ENCODE measurements at places on chromosomes 7 and 10.

DNA sequence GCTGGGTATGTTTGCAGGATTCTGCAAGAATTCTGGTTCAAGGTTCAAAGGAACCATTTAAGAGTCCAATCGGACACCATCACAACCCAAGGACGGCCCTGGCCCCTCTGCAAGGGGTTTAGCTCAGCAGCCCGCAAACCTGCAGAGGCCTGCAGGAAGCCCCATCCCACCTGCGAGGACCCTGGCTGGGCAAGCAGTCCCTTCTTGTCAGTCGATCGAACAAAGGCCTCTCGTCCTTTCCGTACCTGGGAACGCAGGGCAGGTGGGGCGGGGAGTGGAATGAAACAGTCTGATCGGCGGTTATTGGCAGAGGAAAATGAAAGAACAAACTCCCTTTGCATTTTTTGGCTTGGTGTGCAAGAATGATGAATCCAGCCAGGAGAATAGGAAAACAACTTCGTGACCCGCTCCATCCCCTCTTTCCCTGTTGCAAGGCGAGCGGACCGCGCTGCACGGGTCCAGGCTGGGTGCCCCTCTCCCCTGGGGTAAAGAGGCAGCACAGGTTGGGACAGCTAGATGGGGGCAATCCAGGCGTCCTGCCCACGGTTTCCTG, 73.7 kb downstream of the INSIG1 start:
- DNase-seq: no peak

DNA sequence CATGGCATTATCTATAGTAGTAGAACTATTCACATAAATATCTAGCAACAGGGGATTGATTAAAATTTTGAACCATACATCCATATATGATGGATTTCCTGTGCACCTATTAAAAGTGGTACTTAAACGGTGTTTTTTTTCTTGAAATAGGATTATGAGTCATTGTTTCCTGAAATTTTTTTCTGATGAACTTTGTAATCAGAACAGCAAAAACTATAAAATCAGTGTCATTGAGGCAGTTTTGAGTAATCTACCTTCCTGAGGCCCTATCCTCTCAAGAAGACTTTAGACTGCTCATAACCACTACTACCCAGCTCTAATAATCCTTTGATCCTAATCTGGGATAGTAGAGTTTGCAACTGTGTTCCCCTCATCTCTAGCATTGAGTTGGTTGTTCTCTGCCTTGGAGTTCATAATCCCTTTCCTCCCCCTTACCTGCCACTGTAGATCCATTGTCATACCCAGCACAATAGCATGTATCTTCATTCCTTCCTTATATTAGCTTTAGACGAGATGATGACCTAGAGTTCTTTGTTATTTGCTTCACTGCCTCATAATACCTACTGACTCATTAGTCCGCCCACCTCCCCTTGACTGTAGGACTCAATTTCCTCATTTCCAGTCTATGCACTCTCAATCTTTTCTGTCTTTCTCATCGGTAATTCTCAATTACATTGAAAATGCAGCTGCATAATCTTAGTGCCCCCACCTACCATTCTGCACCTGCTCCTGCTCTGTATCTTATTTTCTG, 133.4 kb downstream of the LRRC4 start:
- no peak for DNase-seq

DNA sequence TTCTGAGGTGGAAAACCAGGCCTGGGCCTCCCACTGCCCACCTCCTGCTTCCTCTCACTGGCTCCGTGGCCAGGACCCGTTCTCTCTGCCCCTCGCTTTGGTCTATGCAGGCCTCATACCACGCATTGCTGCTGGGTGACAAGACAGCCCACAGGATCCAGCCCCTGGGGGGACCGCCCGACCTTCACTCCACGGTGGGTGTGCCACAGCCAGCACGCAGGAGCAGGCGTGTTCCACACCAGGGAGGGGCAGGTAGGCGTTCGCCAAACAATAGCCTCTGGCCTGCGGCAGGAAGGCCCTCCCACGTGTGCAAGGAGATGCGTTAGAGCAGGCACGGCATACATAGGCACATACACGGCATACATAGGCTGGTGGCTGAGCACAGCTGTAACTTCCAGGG, 233.4 kb downstream of the WDR37 start:
- no peak for DNase-seq

- DNase-seq: no peak
These were observed 32.2 kb upstream of the SEMA3A start for GRCh38 chr7:84226759-84227158.

GRCh38 chr10:121460733-121461132, 137.5 kb downstream of the FGFR2 start:
- DNase-seq: no peak

DNA sequence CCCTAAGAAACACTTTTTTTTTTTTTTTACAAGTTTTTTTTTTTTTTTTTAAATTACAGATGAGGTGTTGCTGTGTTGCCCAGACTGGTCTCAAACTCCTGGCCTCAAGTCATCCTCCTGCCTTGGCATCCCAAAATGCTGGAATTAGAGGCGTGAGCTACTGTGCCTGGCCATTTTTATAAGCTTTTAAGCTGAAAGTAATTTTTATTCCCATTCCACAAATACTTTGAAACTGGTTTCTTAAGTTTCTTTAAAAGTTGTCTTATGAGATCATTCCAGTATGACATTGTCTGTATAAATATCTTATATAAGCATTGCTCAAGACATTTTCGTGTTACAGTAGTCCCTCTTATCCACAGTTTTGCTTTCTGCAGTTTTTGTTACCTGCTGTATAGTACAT, 61.4 kb upstream of the CYP26C1 start:
- no peak for DNase-seq

- DNase-seq: no peak
These were observed 11.4 kb upstream of the REPIN1 start for GRCh38 chr7:150357270-150357669.

DNA sequence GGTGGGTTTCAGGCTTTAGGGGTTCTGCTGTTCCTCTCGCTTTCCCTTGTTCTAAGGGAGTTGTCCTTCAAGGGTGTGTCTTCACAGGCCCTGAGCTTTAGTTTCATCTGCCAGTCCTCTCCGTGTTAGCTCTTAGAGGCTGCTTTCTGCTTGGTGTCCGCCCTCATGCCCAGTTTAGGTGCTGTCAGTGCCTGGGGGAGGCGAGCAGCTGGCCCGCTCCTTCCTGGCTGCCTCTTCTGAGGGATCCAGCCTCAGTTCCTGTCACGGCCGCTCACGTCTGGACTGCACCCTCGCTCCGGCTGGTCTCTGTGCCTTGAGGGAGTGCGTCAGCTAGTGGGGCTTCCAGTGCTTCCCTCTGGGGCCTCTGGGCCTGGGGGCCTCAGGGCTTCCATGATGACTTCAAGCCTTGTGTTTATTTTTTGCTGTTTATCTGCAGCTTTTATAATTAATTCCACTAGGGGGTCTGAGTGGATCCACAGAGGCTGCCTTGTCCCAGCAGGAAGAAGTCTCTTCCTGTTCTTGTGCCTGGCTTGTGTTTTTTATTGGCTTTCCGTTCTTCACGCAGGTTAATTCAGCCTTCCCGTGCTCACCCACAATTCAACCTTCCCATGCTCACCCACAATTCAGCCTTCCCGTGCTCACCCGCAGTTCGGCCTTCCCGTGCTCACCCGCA, 33.0 kb downstream of the WDR37 start:
- no peak for DNase-seq

- no peak for DNase-seq
These were observed 39.1 kb upstream of the AASS start for GRCh38 chr7:122183106-122183505.

- DNase-seq: no peak
These were observed 591.0 kb upstream of the PFKP start for GRCh38 chr10:2476218-2476811.

- DNase-seq: no peak
These were observed 99.7 kb downstream of the CSTF2T start for GRCh38 chr10:51599647-51600046.

- DNase-seq: peak; percentile 88
These were observed 7.6 kb upstream of the ADAMTS14 start for GRCh38 chr10:70664702-70665195.

DNA sequence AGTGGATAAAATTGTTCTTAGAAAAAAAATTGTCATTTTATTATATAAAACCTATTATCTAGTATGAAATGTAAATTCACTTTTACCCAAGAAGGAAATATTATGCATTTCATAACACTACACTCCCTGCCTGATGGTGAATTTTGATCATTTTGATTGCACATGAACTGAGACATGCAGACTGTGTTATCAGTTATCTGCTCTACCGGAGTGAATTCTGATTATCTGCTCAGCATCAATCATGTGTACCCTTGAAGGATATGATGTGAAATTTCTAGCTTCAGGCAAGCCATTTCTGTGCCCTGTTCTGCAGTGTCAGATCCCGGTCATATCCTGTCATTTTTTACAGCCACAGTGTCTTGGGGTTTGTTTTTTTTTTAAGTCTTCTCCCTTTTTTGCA, 85.0 kb upstream of the FGL2 start:
- DNase-seq: no peak

DNA sequence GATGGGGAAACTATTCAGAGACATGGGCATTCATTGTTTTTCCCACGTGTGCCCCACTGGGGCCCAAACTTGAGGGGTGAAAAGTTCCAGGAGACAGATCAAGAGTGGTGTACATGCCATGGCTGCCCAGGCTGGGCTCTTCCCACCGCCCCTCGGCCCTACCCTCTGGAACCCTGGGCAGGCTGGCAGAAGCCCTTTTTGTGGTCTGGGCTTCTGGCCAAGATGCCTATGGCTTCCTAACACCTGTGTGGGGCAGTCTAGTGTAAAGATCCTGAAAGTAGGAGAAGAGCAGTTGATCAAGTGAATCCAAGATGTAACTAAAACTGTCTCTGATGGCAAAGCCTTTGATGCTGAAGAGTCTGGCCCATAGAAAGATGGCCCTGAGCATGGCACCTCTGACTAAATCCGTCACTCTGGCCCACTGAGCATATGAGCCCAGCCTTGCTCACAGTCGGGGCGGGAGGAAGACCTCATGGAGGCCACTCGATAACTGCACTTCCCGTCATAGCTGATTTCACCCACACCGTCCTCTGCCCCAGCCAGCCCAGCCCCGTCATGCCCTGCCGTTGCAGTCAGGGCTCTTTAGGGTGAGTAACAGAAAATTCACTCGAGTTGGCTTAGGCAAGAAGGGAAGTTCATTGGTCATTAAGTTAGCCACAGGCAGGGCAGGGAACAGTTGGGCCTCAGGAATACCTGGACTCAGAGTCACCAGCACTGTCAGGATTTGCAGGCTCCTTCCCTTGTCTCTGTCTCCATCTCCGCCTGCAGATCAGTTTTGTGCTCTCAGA, 37.9 kb upstream of the MTPAP start:
- DNase-seq: no peak

DNA sequence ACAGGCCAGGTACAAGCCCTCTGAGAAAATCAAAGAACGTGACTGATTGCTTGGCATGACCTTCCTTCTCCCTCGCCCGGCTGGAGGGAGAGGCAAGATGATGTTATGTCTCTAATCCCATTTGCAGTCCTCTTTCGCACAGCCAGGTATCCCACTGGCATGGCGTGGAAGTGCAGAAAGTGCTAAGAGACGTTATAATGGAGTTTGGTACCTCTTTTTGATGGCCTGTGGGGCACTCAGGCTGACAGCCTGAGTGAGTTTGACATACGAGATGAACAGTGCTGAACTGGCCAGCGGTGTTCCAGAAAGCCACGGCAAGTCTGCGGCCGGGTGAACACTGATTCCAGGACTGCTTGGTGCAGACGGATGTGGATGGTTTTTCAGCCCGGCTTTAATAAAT, 241.6 kb downstream of the RAB11FIP2 start:
- no peak for DNase-seq

DNA sequence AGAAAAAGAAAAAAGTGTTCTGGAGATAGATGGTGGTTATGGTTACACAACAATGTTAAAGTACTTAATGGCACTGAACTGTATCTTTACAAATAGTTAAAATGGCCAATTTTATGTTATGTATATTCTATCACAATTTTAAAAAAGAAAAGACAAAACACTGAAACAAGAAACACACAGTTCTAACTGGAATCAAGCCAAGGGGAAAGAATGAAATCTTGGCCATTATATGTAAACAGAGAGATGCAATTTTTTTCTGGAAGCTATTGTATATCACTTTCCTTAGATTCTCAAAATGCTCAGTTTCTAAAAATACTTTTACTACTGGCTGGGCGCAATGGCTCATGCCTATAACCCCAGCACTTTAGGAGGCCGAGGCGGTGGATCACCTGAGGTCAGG, 4.1 kb downstream of the COA1 start:
- DNase-seq: no peak

GRCh38 chr10:122786269-122786668, 59.4 kb downstream of the CUZD1 start:
- DNase-seq: peak; percentile 53

GRCh38 chr7:132856416-132856815, 225.5 kb downstream of the CHCHD3 start:
- no peak for DNase-seq

DNA sequence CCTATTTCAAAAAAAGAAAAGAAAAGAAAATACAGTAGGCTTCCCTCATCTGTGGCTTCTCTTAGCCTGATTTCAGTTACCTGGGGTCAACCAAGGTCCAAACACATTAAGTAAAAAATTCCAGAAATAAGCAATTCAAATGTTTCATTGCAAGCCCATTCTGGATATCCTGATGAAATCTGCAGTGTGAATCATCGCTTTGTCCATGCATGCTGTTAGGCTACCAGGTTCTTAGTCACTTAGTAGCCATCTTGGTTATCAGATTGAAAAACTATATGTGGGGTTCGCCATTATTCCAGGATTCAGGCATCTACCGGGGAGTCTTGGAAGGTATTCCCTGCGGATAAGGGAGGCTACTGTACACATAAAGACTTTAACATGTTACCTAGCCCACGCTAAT, 991 bp upstream of the FAM204A start:
- DNase-seq: peak; percentile 20

GRCh38 chr7:68422281-68422680, 1176.0 kb upstream of the AUTS2 start:
- no peak for DNase-seq

DNA sequence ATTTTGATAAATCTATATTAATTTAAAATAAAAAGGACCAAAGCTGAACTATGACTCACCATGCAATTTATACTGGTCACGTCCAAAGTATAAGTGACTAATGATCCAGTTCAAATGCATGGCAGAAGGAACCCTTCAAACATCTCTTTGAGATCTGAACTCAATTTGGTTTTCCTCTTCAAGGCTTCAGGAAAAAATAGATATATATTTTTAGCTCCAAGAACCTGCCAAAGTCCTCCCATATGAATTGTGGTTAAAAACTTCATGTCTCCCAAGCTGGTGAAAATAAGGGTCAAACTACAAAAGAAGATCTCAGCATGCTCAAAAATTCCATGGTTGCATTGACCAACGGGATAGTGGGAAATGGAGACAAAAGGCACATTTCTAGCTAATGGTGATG, 34.6 kb upstream of the PDE1C start:
- no peak for DNase-seq

DNA sequence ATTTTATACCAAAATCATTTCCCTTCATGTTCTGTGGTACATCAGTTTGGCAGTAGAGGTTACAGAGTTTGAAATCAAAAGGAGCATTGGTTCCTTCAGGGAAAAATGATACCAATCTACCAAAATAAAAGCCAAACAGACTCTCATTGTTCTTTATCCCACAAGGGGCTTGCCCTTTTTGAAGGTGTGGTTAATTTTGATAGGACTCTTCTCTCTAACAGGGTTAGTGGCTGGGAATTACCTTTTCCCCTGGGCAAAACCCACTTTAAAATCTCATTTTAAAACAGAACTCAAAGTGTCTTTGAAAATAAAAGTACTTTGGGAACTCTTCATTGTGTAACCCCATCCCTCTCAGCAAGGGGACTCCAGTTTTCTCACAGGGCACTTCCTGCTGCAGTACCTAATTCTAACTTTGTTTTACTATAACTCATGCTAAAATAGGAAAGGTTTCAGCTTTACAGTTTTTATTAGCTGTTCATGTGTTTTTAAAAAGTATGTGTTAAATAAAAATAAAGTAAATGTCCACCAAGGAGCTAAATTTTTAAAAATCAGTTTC, 30.6 kb downstream of the SMNDC1 start:
- no peak for DNase-seq

Data from AG20443 (cell line).